Hematopoietic multipotent progenitor cell treated with erythropoietin and hydrocortisone succinate and interleukin-3 and kit ligand, for 15 days (in vitro differentiated cells): ENCODE measurements at places on chromosomes 5 and 9.

GRCh38 chr5:132069994-132070393, 3.6 kb upstream of the CSF2 start:
- DNase-seq = no peak

DNA sequence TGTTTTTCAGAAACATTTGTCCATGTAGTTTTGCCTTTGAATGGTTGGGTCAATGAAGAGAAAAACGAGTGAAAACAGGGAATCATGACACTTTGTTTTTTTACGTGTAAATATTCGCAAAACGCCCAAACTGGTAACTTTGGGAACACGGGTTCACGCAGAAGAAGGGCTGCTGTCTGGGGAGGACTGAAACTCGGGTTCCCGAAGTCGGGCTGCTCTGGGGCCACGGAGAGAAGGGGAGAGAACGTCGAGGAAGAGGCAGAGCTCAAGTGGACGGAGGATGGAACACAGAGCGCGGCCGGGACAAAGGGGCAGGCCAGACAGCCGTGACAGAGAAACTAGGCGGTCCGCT, 478 bp upstream of the SETD9 start:
- DNase-seq = no peak

- DNase-seq = no peak
Measured at GRCh38 chr9:8643896-8644295, 844.3 kb upstream of the DMAC1 start.

GRCh38 chr5:51378061-51378409, 5.2 kb upstream of the ISL1 start:
- DNase-seq = no peak

DNA sequence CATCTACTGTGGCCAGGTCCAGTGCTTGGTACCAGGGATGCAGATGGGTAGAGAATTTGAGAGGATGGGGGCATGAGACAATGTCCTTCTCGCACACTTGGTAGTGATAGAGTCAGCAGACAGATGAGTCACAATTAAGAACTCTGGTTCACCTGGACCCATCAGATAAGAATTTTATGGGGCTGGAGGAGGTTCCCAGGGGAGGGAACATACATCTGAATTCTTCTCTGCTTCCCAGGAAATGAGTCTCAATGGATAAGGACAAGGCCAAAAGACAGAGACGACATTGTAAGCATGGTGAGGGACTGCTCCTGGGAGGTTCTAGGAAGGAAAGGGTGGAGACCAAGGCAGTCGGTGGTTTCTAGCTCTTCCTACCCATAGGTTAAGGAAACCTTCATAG, 5.3 kb downstream of the SLC4A9 start:
- DNase-seq = no peak
